ENCODE measurements at places on chromosomes 5 and 9.

DNA sequence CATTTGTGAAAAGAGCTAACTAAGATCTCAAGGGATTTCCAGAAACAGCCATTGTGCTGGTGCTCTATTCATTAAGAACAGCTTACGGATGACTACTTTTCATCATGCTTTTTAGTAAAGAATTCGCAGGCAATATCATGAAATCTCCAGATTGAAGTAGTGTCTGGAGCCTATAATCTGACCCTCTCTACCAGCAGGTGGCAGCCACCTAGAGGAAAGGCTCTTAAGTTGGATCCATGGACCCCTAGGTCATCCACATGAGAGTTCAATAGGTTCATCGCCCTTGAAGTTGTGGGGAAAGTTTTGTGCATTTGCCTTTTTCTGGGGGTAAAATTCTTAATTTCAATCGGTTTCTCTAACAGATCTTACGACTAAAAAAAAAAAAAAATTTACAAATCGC is 82.3 kb downstream of the SLC1A3 start:
- DNase-seq, result peak; percentile 49

- DNase-seq, result no peak
Measured at GRCh38 chr5:167452136-167452535, 839.3 kb upstream of the WWC1 start.

GRCh38 chr5:165201369-165201768 is 1696.0 kb downstream of the MAT2B start:
- DNase-seq, result no peak

DNA sequence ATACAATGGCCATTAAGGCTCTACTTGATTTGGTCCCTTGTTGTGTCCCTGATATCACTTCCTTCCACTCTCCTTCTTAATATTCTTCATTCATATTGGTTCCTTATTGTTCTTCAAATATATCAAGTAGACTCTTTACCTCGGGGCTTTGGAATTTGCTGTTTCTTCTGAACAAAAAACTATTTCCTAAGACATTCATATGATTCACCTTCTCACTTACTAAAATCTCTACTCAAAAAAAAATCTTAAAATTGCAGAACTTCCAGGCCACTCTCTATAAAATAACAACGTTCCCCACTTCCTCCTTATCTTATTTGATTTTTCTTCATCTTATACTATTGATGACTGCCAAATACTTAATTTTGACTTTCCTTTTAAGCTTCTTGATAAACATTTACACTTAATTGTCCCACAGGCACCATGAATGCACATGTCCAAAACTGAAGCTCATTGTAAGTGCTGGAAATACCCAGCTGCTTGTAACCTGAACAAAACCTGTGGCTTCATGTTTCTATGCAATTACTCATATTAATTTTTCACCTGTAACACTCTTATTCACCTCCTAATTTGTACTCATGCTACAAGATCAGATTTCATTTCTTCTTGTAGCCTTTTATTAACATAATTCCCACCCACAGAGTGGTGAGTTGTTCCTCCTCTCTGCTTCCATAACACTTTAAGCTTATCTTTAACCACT is 58.4 kb upstream of the NUDT12 start:
- no peak for DNase-seq

DNA sequence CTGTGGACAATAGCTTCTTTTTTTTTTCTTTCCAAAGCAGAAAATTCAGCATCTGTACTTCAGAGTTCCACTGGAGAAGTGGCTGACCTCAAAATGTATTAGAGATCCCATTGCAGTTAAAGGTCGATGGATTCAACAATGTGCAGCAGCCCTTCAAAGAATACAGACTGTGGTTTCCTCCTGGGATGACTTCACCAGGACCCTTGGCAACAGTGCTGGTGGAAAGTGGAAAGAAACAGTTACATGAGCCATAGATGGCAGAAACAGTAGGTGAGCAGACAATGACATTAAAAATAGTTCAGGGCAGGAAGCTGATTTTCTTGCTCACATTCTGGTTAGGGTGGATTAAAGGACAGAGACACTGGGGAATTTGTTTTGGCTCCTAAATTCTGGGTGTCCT is 62.4 kb downstream of the SLC28A3 start:
- DNase-seq, result no peak

DNA sequence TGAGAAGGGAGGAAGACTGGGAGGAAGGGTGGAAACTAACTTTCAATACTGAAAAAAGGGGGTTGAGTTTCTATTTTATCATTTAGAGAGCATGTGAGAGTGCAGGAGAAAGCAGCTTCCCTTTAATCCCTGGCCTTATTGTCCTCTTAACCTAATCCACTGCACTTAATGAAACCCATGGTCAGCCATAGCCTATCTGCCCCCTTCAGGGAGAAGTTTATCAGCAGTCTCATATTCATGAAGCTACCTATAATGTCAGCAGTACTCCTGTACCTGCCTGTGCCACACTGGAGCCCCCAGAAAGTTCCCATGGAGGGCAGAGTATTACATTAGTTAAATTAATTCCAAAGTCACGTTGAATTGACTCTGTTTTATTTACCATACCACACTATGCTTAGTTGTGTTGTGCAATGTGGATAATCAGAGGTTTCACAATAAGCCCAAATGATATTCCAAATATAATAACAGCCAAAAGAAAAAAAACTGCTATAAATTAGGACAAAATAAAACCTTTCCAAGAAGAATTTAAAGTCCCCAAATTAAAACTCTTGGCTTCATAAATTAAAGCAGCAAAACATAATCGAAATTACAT is 62.9 kb downstream of the MUSK start:
- DNase-seq, result no peak

- DNase-seq, result no peak
Measured at GRCh38 chr5:44885903-44886302, 77.2 kb downstream of the MRPS30 start.

- DNase-seq, result peak; percentile 8
Measured at GRCh38 chr9:102631559-102631958, 363.6 kb upstream of the CYLC2 start.

DNA sequence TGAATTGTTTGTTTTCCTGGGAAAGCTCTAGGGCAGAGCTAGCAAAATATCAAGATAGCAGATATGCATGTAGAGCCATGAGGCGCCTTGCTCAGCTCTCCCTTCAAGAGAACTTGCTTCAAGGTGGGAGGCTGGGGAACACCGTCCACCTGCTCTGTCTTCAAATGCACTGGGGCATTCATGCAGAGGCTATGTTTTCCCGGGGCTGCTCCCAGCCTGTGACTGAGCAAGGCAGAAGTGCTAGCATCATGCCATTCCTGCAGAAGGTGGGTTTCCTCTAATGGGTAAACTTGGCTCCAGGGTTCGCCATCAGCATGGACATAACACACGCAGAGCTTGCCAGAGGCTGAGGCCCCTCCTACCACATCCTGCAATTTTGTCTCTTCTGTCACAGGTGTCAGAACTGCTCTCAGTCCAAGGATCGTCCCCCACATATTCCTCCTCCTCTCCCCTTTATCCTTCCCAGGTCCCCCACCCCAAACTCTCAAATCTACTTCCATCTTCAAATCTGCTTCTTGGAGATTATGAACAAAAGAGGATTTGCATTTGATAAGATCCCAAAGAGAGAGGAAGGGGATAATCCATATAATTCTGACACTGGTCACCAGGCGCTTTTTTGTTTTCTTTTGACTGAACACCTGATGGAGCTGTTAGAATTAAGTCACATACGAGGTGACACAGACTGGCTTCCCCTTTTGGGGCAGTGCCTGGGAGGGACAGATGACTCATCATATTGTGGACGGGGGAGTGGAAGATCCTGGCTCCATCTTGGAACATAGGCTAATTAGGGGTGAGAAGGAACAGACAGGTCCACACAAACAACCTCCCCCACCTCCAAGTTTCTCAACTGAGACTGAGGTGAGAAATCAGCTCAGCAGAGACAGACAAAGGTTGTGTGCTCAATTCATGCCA is 85.0 kb upstream of the TAF11L2 start:
- no peak for DNase-seq

DNA sequence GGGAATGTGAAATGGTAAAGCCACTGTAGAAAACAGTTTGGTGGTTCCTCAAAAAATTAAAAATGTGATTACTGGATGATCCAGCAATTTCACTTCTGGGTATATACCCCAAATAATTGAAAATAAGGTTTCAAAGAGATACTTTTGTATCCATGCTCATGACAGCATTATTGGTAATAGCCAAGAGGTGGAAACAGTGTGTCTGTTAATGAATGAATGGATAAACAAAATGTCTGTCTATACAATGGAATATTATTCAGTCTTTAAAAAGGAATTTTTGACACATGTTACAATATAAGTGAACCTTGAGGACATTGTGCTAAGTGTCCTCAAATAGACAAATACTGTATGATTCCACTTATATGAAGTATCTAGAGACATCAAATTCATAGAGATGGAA is 40.1 kb downstream of the NUP214 start:
- no peak for DNase-seq

DNA sequence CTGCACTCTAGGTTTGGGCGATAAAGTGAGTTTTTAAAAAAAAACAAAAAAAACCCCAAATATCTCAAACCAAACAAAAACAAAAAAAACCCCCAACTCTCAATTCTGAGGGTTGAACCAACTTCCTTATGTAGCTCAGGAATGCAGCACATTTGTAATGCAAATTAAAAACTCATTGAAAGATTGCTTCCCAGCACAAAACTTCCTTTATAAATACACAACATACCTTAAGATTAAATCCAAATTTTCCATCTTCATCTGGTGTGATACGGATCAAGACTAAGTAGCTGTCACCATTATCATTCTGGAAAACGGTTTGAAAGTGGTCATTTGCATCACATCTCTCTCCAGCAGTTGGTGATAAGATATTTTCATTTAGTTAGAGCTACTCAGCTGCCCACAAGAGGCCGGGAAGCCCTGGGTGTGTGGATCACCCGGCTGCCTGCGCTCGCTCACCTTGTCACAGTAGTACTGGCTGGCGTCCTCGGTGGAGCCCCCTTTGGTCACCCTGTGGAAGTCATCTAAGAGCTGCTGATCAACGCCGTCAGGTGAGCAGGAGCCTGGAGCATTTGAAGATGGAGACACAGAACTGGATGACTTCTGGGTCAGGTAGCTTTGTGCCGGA is 88.2 kb downstream of the PTPN3 start:
- DNase-seq, result peak; percentile 3

GRCh38 chr5:178371362-178372111 is 138.9 kb upstream of the PHYKPL start:
- DNase-seq, result no peak

- DNase-seq, result no peak
Measured at GRCh38 chr5:159758189-159758588, 158.1 kb upstream of the ADRA1B start.

- DNase-seq, result no peak
Measured at GRCh38 chr5:142869886-142870285, 99.7 kb downstream of the ARHGAP26 start.

DNA sequence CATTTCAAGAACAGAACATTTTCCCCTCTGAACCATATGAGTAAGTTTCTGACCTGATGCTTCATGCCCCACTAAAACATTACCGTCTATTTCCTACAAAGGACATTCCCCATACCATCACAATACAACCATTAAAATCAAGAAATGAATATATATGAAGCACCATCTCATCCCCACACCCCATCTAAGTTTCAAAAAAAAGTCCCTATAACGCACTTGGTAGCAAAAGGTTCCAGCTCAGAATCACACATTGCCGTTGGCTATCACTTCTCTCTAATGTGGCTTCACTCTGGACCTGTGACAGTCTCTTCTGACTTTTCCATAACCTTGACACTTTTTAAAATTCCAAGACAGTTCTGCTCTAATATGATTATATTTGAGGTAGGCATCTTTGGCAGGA is 5.9 kb downstream of the EMB start:
- DNase-seq, result no peak

- no peak for DNase-seq
Measured at GRCh38 chr5:169945831-169946261, 34.4 kb downstream of the INSYN2B start.

DNA sequence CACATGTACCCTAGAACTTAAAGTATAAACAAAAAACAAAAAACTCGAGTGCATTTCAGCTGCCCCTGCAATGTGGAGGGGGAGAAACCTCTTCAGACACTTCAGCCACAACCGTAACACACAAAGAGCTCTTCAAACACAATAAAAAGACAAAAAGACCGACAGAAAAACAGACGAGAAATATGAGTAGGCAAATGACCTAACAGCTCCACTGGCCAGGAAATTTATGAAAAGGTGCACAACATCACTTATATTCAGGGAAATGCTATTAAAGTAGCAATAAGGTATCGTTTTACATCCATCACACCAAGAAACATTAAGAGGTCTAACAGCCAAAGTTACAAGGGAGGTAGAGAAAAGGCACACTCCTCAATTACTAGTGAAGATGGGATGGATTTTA is 6.2 kb downstream of the ZBED3 start:
- DNase-seq, result no peak

- DNase-seq, result no peak
Measured at GRCh38 chr5:3913279-3913678, 317.6 kb downstream of the IRX1 start.

- DNase-seq, result no peak
Measured at GRCh38 chr5:53549792-53550191, 10.6 kb upstream of the NDUFS4 start.

DNA sequence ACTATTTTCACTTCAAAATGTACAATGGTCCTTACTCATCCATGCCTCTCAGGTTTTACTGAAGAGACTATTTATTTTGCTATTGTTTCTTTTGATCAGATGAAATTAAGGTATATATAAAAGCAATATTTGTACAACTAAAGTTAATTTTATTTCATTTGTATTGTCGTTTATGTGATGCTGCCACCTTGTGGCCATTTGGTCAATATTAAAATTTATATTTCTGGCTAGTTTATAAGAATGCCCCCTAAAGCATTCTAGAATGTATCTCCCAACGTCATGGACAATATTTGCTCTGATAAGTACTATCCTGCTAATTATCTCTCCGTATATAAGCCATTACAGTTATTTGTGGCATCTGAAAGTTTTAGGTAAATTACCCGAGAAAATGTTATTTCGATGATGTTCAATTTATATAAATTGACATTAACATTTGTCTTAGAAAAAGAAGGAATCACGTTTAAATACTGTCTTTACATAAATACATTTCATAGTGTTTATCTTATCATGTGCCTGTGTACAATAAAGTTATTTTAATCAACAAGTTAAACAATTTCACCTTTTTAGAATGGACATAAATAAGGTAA is 680.0 kb downstream of the TAF11L14 start:
- DNase-seq, result peak; percentile 55

DNA sequence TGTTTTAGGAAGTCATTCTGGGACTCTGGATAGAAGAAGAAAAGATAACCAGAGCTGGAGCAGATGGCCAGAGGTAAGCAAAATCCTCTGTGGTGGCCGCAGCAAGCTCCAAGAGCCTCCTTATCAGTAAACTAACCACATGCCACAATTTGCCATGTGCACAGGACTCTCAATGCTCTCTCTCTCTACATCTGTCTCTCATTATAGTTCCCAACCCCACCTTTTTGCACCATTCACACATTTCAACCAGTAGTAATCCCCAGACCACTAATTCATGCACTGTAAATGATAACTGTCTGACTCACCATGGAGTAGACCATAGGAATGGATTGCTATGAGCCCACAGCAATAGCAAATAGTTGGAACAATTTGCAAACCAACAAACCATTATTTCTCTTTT is 526.1 kb downstream of the TLR4 start:
- DNase-seq, result no peak

DNA sequence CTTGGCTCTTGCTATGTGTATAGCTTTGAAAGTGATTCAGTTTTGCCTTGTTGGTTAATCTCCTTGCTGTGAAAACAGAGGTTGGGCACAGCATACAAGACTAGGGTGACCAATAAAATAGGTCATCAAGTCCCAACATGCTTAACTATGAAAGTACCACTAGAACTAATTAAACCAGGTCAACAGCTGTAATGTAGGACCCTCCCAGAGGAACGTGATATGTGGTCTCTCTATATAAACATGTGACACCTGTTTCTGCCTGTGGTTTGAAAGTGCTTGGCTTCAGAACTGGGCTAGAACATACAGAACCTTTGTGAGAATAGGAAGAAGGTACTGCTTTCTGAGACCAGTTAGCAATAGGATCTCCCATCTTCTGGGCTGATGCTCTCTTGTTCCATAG is 297.1 kb downstream of the FBXL7 start:
- no peak for DNase-seq

Data from erythroblast (primary cell).